Neural progenitor cell (in vitro differentiated cells): ENCODE measurements at places on chromosomes 16 and 17. TPM values are rescaled to one million over a fixed set of nuclear protein-coding genes. Genes with fewer than 3 reads are reported as not detected.
A peak's percentile ranks its signal among the peaks of the same experiment; 100 is the strongest.

- no peak for DNase-seq
Measured at GRCh38 chr17:65058146-65058545, 1.6 kb upstream of the GNA13 start.

GRCh38 chr16:86072328-86073102 is 173.6 kb downstream of the IRF8 start:
- DNase-seq, result peak; percentile 78

- no peak for DNase-seq
Measured at GRCh38 chr17:33459078-33459940, 166.2 kb upstream of the ASIC2 start.

FOXC2 gene
- total RNA-seq, result not detected in 2 replicates

GRCh38 chr17:43020789-43021740 is 1.1 kb downstream of the VAT1 start:
- peak; percentile 64 for DNase-seq
